ENCODE measurements at places on chromosomes 3 and 15. TPM values are rescaled to one million over a fixed set of nuclear protein-coding genes. Genes with fewer than 3 reads are reported as not detected.

FAM107A gene
- total RNA-seq, result not detected

FRMD5 gene
- 6.5 TPM for total RNA-seq

THAP10 gene
- total RNA-seq, result 5.5 TPM

RHOA gene
- 413 TPM for total RNA-seq

WNT7A gene
- 4.7 TPM for total RNA-seq

TRIM42 gene
- not detected for total RNA-seq

HMCES gene
- total RNA-seq, result 60.9 TPM

CATSPER2 gene
- 8.0 TPM for total RNA-seq

STX19 gene
- 5.5 TPM for total RNA-seq

KBTBD13 gene
- total RNA-seq, result not detected

CIAO2A gene
- total RNA-seq, result 72.1 TPM

MASP1 gene
- total RNA-seq, result not detected

IMPG2 gene
- 0.05 TPM for total RNA-seq

GASK1A gene
- not detected for total RNA-seq

RASGRP1 gene
- 0.39 TPM for total RNA-seq

TMC3 gene
- not detected for total RNA-seq

SCAANT1 gene
- not detected for total RNA-seq

WDR93 gene
- total RNA-seq, result 1.8 TPM

SPSB4 gene
- not detected for total RNA-seq

TRH gene
- not detected for total RNA-seq

SLC12A8 gene
- 30.7 TPM for total RNA-seq

DAPK2 gene
- 11.0 TPM for total RNA-seq

CEP152 gene
- total RNA-seq, result 19.2 TPM

SNAPC5 gene
- total RNA-seq, result 17.9 TPM

SCN11A gene
- not detected for total RNA-seq
